ENCODE measurements at places on chromosomes 12 and 14.

DNA sequence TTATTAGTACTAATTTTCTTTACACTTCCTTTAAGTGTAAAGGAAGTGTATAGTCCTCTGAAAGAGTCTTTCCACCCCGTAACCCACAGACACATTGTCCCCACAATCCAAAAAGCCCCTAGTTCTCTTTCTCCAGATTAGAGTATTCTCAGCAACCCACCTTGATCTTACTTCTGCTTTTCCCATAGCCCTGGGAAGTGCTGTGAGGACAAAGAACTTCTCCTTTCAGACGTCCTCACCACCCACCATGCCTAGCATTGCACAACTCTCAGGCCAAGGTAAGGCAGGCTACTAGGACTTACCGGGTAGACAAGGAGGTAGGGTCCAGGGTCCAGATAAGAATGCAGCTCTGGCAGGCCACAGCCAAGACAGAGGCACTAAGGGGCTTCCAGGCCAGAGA lies 7.4 kb downstream of the AAAS start:
- DNase-seq, result peak; percentile 41

DNA sequence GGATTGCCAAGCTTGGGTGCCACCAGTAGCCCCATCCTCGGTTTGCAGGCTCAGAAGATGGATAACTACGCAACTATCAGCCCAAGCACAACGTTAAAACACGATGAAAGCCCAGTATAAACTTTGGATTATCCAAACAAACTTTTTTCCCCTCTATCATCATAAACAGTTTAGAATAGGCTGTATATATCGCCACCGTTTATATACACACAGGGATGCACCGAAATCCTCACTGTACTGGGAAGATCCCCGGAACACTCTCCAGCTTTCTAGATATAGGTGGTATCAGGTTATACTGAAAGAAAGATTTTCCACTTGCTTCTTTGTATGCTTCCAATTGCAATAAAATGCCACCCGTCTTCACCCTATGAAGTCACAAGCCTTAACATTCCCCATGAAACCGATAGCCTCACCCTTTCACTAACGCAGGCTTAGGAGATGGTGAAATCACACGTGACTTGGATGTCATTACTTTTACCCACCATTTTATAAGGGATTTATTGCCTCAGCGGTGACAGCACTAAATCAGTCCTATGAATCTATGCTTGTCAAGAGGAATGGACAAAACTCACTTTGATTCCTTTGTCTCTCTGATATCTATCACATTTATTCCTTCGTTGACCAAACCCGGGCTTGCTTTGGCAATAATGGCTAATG lies 207.6 kb upstream of the FOXN3 start:
- DNase-seq, result no peak

DNA sequence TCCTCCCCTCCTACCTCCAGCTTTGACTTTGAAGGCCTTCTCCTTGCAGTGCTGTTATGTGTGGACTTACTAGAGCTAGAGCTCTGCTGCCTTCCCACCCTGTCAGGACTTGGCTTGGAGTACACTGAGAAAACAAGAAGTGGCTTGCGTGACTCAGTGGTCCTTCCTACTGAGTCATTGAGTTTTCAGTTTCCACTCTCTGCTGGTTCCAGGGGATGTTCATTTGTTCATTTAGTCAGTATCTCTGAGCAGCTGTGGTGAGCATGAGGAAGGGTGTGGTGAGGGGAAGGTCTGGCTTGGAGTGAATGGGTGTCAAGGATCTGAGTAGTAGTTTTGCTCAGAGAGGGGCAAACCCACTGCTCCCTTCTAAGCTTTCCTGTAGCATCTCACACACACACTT lies 17.2 kb upstream of the ELK3 start:
- DNase-seq, result no peak

DNA sequence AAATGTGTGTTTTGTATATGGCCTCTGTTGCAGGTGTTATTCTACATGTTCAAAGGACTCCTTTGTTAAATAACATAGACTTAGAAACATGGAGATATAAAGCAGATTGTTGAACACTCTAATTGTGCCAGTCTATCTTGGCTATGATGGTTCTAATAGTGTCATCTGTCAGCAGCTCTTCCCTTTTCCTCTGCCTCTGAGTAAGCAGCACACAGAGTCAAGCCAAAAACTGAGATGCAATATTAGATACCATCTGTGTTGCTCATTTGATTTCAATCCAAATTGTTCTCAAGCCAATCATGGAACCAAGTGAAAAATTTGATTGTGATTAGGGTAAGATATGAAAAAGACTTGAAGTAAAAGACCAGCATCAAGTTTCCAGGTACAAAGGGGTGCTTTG lies 871.1 kb upstream of the MGAT4C start:
- DNase-seq, result no peak

DNA sequence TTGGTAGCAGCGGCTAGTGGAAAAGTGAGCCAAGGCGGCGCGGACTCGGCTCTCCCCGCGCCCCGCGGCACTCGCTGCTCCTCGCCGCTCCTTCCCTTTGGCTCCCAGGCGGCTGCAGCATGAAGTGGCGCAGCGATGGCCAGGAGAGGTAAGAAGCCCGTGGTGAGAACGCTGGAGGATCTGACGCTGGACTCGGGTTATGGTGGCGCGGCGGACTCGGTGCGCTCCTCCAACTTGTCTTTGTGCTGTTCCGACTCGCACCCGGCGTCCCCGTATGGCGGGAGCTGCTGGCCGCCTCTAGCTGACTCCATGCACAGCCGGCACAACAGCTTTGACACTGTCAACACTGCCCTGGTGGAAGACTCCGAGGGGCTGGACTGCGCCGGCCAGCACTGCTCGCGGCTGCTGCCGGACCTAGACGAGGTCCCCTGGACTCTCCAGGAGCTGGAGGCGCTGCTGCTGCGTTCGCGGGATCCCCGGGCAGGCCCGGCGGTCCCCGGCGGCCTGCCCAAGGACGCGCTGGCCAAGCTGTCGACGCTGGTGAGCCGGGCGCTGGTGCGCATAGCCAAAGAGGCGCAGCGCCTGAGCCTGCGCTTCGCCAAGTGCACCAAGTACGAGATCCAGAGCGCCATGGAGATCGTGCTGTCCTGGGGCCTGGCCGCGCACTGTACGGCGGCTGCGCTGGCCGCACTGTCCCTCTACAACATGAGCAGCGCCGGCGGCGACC lies 225.6 kb upstream of the CRY1 start:
- DNase-seq, result no peak

DNA sequence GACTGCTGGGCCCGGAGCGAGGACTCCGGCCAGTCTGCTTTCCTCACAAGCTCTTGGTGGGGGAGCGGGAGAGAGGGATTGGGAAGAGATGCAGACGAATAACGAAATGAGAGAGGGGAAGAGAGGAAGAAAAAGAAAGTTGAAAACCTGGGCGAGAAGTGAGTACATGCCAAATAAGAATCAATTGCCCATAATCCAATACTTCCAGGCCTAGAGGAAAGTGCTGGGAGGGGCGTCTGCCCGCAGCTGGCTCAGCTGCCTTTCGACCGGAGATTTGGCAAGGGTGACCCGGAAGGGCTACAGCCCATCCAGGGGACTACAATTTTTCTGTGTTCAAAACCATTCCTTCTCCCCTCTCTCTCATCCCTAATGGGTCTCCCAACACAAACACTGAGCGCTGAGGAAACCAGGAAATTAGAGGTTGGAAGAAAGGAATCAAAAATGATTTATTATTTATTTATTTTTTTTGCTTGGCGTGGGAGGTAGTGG lies 4.9 kb downstream of the NKX2-1 start:
- no peak for DNase-seq

DNA sequence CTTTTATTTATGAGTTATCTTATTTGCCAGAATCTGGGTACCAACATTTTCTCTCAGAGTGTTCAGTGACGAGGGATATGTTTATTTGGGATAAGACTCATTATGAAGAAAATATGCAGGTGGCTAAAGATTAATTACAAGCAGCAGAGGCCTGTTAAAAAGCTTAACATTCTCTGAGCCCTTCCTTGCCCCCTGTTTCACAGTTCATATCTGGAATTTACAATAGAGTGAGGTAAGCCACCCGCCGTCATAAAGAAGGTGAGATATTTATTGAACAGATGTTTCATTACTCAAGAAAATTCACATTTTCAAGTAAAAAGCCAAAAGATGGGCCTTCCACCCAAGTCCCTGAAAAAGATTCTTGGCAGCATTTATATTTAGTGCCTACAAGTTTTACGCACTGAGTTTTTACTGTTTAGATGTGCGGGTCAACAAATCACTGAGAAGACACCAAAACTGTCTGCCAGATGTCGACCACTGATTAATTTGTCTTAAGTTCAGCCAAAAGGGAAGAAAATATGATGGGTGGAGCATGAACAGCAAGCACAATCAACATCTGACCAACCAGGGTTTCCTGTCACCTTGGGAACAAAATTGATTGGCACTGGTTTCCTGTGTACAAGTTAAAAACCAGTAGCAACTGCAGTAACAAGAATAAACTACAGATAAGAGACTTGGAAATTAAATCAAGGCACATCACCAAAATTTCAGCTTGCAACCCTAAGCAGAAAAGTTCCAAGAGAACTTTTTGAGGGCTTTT lies 85.5 kb upstream of the PTPRB start:
- no peak for DNase-seq

- DNase-seq, result no peak
These were observed 1464.1 kb upstream of the FLRT2 start for GRCh38 chr14:84065811-84066210.

DNA sequence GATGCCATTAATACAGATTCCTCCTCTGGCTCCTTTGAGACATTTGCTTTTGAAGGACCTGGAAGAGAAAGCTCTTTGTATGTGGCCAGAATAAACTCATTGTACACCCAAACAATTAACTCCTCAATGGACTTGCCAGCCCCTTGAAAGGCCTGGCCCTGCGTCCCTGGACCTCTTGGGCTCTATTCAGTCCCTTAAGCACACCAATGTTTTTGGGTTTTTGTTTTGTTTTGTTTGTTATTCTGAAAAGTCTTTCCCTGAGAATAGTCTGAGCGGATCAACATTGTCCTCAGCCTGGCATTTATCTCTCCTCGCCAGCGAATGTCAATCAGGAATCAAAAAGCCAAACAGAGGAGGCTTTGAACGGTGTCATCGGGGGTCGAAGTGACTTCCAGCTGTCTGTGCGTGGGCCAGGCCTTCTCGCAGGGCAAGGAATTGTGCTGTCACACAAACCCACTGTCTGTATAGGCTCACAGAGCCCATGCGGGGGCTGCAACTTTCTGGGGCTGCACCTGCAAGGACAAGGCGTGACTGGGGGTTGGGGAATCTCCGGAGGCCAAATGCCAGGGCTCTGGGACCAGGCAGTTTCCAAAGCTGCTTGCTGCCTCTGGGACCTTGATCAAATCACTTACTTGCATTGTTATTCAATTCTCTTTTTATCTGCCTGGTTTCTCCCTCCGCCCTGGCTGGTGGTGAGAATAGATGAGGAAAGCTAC lies 108.3 kb downstream of the SMOC1 start:
- no peak for DNase-seq

GRCh38 chr12:112524676-112525425 lies 106.1 kb downstream of the PTPN11 start:
- no peak for DNase-seq

- DNase-seq, result no peak
These were observed 128.4 kb upstream of the NCOR2 start for GRCh38 chr12:124695861-124696260.

GRCh38 chr14:92143309-92143708 lies 21.5 kb downstream of the CPSF2 start:
- no peak for DNase-seq

- DNase-seq, result peak; percentile 48
These were observed 58.6 kb downstream of the ZFP36L1 start for GRCh38 chr14:68734231-68734732.
